ENCODE measurements at places on chromosomes 11 and 22.

GRCh38 chr11:27696961-27697360 lies 3.3 kb downstream of the BDNF start:
- DNase-seq, result no peak

GRCh38 chr11:36278531-36279282 lies 10.5 kb downstream of the COMMD9 start:
- peak; percentile 12 for DNase-seq

DNA sequence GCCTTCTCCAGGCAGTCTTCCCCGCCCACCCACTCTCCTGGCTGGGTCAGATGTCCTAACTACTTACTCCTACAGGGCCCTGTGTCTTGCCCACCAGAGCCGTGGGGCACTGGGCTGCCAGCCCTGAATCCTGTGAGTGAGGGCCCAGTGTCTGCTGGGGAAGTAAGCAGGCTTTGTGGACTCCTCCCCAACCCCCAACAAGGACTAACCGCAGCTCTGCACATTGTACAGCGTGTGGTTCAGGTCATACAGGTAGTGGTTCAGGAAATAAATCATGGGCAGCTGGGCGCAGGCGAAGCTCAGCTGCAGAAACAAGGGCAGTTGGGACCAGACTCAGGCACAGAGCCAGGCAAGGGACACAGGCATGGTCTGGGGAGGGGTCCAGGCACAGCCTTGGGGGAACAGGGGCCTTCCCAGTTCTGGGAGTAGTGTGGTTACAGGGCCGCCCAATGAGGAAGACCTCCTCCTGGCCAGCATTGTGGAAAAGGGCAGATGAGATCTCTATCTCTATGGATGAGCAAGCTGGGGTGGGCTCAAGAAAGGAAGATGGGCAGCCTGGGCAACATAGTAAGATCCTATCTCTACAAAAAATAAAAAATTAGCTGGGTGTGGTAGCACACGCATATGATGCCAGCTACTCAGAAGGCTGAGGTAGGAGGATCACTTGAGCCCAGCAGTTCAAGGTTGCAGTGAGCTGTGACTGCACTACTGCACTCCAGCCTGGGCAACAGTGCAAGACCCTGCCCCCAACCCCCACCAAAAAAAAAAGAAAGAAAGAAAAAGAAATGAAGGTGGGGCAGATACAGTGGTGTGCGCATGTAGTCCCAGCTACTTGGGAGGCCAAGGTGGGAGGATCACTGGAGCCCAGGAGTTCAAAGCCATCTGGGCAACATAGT lies 5.5 kb downstream of the UNC93B1 start:
- DNase-seq, result no peak

- no peak for DNase-seq
Measured at GRCh38 chr11:57324154-57324885, 432 bp downstream of the TNKS1BP1 start.

DNA sequence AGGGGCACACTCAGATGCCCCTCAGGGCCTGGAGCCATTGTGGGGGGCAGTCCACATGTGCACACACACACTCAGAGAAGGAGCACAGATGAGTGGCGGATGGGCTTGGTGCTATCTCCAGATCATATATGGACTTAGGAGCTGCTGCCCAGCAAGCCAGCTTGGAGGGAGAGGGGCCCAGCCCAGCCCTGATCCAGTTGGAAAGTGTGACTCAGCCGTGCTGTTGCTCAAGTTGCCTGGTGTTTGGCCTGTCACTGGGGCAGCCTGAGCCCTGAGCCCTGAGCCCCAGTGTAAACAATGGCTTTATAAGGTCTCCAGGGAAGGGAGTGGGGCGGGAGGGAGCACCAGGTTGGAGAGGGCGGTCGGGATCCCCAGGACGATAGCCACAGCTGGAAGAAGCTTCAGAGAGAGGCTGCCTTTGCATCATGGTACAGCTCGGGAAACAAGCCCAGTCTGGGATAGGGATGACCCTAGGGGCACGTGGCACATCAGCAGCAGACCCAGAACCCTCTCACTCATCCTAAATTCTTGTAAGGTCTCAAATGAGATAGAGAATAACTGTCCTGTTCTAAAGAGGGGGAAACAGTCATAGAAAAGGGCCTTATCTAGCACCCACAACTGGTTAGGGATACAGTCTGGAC lies 4.8 kb downstream of the SELENOM start:
- no peak for DNase-seq

- no peak for DNase-seq
Measured at GRCh38 chr11:61955422-61956135, 5.4 kb downstream of the BEST1 start.
